ENCODE measurements at places on chromosomes 3 and 15. TPM values are rescaled to one million over a fixed set of nuclear protein-coding genes. Genes with fewer than 3 reads are reported as not detected.

DNA sequence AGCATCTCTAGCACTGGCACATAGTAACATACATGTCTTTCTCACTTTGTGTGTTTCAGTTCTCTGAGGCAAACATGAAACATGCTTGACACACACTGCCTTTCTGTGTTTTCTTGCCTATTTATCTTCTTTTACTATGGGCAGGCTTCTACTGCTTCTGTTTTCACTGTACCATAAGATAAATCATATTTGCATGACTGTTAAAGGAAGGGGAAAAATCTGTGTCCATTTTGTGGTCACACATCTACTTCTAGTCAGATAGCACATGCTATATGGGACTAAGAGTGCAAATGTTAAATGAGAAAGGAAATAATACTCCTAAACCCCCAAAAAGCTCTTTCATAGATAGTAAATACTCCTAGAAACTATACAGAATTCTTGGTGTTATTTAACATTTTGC lies 386.4 kb downstream of the ZBTB20 start:
- no peaks in the 10 kb centered on the region for H3K27me3 ChIP-seq
- H3K36me3 ChIP-seq, result no peaks in the 10 kb centered on the region
- no peaks in the 10 kb centered on the region for H3K4me1 ChIP-seq
- H3K27ac ChIP-seq, result no peak overlapping the region

GRCh38 chr15:92025706-92026270 lies 172.3 kb downstream of the SLCO3A1 start:
- no peaks in the 10 kb centered on the region for H3K36me3 ChIP-seq
- no peak overlapping the region for H3K4me3 ChIP-seq
- DNase-seq, result no peak
- no peaks in the 10 kb centered on the region for H3K27me3 ChIP-seq
- no peak overlapping the region for H3K27ac ChIP-seq

- peak; percentile 24 for DNase-seq
- no peaks in the 10 kb centered on the region for H3K36me3 ChIP-seq
- H3K4me1 ChIP-seq, result peaks cover 3% of the 10 kb centered on the region
- H3K4me3 ChIP-seq, result peak overlapping the region; percentile 26
- H3K27me3 ChIP-seq, result peaks cover 65% of the 10 kb centered on the region
Measured at GRCh38 chr15:51751697-51752683, 593 bp downstream of the TMOD2 start.

DNA sequence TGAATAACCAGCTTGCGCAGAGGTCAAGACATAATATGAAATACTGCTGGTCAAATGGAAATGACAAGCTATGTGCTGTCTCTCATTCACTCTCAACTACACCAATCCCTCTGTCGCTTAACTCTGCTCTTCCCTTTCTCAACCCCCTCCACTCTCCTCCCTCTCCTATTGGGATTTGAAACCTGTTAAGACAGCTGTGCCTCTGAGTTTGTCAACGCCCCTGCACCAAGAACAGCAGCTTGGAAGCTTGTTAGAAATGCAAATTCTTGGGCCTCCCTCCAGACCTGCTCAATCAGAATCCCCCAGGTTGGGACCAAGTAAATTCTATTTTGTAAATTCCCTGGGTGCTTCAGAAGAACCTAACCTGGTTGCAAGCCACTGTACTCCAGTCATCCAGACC lies 149.7 kb upstream of the ATP2B2 start:
- no peak for DNase-seq
- H3K36me3 ChIP-seq, result no peaks in the 10 kb centered on the region
- H3K27ac ChIP-seq, result no peak overlapping the region

DNA sequence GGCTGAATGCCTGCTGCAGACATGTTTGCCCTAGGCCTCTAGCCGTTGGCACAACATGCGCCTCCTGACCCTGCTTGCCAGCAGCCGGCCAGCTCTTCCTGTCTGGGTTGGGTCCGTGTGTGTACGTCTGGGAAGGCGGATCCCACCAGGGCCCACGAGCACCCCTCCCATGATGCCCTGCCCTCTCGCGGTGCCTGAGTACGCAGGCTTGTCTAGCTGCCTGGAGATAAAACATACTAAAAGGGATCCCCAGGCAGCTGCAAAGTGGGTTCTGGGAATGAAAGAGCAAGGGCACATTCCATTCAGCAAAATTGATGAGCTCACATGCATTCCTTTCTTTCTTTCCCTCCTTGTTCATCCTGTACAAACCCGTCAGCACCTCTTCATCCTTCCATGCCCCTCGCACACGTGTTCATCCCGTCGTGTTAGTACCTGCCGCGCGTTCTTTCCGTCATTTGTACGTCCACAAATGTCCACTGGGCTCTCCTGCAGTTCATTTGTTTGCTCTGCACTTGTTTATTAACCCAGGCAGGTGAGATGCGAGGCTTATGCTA lies 74.3 kb downstream of the FBLN2 start:
- H3K36me3 ChIP-seq, result no peaks in the 10 kb centered on the region
- no peak for DNase-seq
- H3K4me3 ChIP-seq, result no peak overlapping the region
- no peaks in the 10 kb centered on the region for H3K27me3 ChIP-seq
- no peak overlapping the region for H3K27ac ChIP-seq

The C2CD4A gene
- polyA plus RNA-seq, result 0.10 TPM

The CYP1A1 gene
- 13.1 TPM for polyA plus RNA-seq

The CNTN6 gene
- not detected for polyA plus RNA-seq

The TERC gene
- polyA plus RNA-seq, result 2.6 TPM

Data from endothelial cell of umbilical vein (primary cell).